ENCODE measurements at places on chromosomes 2 and 18. TPM values are rescaled to one million over a fixed set of nuclear protein-coding genes. Genes with fewer than 3 reads are reported as not detected.

- no peak for DNase-seq
Measured at GRCh38 chr2:309954-310510, 22.1 kb upstream of the ALKAL2 start.

DNA sequence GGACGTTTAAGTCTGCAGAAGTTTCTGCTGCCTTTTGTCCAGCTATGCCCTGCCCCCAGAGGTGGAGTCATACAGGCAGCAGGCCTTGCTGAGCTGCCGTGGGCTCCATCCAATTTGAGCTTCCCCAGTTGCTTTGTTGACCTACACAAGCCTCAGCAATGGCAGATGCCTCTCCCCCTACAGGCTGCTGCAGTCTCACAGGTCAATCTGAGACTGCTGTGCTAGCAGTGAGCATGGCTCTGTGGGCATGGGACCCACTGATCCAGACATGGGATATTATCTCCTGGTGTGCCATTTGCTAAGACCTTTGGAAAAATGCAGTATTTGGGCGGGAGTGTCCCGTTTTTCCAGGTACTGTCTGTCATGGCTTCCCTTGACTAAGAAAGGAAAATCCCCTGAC lies 726.0 kb downstream of the ERBB4 start:
- DNase-seq: no peak

DNA sequence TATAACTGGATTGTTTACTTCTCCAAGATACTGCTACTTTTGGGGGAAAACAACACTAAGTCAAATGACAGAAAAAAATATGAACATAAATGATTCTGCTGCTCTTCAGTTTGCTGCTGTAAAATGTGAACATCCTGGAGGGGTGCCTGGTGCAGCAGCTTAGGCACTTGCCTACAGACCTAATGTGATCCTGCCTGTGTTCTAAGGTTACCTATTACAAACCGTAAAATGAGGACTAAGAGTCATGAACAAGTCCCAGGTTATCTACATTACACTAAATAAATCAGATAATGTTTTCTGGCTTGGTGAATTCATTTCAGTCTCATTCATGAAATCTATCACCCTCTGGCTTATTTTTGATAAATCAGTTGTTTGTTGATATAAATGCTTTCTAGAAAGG lies 38.4 kb upstream of the ERCC3 start:
- DNase-seq: no peak

GRCh38 chr2:203820969-203821368 lies 46.6 kb upstream of the CTLA4 start:
- DNase-seq: no peak

- no peak for DNase-seq
Measured at GRCh38 chr2:128279786-128280157, 38.9 kb downstream of the HS6ST1 start.

DNA sequence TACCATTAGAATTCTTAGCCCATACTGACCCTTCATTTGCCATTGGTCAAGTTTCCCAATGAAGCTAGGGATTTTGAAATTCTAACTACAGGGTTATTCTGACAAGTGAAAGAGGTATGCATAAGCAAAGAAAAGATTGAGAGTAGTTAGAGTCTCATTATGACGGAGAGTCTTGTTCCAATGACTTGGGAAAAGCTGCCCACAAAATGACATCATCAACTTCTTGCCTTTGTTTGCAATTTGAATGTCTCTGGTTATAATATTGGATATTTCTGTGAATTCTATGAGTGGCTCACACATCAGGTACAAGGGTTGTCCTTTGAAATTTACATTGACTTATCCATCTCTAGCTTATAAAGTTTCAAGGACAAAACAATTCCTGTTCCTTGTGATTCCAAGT lies 772.2 kb downstream of the TRIB2 start:
- no peak for DNase-seq

GRCh38 chr18:321865-322467 lies 54.1 kb upstream of the THOC1 start:
- DNase-seq: no peak

- DNase-seq: no peak
Measured at GRCh38 chr2:70450641-70451250, 102.9 kb downstream of the TGFA start.

GRCh38 chr2:69307579-69308064 lies 79.4 kb downstream of the GFPT1 start:
- DNase-seq: no peak

DNA sequence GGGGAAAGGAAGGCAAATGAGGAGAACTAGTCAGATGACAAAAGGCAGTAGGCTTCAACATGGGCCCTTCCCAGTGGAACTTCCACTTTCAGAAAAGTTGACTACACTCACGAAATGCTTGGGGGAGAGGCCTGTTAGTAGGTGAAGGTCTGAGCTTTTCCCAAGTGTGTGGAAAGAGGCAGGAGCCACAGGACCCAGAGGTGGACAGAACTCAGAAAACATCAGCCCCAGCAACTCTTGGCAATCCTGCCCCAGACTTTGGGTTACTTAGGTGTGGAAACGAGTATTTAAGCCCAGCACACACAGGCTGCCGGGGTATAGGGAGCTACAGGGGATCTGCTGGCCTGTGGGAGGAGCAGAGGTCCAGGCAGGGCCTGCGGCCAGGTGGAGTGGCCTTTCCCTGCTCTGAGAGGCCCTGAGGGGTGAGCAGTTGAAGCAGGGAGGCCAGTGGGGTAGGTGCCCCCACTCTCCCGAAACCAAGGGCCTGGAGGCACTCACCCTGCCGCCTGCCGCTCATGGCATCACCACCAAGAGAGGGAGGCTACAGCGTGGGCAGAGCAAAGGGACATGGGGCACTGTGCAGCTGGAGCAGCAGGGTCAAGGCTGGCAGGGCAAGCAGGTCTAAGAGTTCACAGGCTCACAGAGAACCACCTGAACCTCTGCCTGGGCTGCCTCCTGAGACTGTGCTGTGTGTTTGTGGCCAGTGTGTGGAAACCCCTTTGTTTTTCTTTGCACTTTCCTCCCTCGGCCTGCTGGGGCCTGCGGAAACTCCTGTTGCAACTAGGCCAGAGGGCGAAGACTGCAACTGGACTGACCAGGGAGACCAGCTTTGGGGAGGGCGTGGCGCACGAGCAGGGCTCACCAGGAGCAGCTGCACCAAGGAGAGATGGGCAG lies 130.7 kb upstream of the SERTAD2 start:
- DNase-seq: no peak

- no peak for DNase-seq
Measured at GRCh38 chr18:43046322-43046721, 69.2 kb downstream of the RIT2 start.

DNA sequence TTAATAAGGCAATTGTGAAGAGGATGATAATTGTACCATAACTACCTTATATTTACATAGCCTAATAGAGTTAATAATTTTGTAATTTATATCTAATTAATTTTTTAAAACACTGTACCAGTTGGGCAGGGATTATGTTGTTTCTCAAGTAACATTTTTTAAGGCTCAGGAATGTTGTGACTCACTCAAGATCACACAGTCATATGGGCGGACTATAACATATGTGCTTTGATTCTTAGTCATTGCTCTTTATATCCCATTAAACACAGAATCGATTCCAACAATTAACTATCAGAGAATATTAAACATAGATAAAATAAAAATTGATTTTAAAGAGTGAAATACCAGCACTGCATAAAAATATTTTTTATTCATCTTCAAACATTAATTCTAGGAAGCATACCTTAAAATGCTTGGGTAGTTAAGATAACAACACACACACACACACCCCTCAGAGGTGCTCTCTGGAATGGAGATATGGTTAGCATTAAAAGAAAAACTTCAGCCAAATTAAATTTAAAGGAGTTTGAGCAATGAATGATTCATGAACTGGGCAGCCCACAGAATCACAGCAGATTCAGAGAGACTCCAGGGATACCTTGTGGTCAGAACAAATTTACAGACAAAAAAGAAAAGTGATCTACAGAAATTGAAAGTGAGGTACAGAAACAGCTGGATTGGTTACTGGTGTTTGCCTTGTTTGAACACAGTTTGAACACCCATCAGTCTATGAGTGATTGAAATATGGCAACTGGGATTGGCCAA lies 869.4 kb upstream of the ID2 start:
- no peak for DNase-seq

DNA sequence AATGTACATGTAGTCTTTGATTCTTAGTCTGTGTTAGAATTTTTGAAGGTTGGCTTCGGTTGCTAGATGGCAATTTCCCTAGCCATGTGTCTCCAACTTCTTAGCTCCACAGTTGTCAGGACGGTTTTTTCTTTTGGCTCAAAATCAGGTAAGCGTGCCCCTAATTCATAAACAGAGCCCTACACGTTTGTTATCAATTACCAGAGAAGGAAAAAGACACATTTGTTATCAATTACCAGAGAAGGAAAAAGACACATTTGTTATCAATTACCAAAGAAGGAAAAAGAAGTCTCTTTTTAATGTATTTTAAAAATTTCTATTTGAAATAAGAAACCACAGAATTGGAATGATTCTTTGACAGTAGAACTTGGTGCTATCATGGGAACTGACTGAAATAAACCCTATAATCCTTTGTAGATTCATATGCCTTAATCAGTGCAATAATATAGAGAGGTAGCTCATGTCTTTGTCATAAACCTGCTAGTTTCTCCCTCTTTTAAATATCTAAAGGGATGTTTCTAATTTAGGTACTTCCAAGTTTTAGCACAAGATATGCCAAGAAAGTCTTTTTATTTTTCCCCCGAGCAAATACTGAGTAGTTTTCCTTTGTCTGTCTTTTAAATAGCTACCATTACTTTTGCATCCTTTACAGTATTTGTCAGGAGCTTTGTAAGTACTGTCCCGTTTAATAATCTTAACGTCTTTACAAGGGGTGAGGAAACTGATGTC lies 35.9 kb downstream of the CAMKMT start:
- no peak for DNase-seq

DNA sequence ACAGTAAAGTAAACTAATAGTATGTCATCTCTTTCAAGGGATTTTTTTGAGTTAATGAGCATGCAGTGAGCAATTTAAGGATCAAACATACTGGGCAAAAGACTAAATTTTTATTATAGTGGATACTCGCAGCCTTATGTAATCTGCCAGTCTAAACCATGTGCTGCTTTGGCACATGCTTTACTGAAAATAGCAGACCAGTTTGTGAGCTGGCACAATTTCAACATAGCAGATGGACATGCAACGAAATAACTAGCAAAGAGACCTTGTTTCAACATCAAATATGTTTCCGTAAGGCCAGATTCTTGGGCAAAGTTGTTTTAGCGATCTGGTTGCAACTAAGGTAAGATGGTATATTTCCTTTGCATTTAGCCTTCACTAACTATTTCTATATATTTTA lies 807.3 kb downstream of the NR4A2 start:
- DNase-seq: no peak

DNA sequence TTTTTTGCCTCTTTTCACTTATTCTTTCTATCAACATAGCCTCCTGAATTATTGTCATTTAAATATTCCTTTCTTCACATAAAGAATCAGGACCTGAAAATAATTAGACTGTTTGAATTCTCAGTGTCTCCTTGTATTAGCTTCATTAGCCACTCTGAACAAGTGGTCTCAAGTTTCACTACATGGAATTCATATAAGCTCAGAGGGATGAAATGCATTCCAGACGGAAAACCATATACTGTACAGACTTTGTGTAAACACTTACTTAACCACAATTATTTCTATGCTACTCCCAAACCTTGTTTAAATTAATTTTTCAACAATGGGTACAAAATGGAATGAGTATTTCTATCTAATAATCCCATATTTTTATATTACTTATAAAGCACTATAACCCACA lies 53.4 kb downstream of the CHN1 start:
- DNase-seq: no peak

DNA sequence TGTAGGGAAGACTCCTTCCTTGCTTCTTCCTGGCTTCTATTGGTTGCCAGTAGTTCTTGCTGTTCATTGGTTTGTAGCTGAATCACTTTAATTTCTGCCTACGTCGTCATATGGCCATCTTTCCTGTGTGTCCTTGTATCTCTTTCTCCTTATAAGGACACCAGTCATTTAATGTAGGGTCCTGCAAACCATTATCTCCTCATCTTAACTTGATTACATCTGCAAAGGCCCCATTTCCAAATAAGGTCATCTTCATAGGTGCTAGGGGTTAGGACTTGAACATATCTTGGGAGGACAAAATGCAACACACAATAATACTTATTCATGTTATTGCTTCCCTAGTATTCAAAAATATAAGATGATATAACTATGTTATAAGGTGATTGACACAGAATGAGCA lies 95.5 kb upstream of the TTC27 start:
- no peak for DNase-seq

DNA sequence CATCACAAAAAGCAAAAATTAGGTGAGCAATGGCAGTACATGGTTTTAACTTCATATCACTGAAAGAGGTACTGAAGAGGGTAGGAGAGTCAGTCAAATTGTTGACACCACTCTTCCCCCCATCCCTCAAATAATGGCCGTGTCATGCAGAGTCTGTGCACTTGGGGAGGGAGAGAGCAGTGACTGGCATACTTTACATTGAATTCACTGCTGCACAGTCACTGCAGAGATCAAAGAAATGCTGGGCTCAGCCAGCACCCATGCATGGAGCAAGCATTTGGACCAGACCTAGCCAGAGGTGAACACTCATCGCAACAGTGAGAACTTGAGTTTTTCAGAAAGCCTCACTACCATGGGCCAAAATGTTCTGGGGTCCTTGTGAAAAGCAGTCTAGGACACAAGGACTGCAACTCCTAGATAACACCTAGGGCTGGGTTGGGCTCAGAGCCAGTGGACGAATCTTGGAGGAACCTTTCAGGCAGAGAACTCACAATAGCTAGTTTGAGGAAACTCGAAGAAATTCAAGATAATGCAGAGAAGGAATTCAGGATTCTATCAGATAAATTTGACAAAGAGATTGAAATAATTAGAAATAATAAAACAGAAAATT lies 112.9 kb downstream of the NR4A2 start:
- no peak for DNase-seq

DNA sequence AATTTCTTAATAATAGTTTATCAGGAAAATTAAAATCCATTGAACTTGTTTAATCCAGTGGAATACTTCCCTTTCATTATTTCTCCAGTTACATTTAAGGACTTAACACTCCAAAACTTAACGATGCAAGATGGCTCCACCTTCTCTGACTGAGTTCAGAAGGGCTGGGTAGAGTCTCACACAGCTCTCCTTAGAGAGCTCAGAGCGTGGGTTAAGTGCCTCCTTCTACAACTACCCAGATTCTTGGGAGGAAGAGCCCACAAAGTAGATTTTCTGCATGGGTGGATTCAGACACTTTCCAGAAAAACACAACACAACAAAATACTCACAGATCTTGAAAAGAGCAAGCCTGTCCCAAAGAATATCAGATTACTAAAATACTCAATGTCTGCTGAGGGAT lies 130.6 kb downstream of the THADA start:
- DNase-seq: no peak

GRCh38 chr18:24227977-24228666 lies 89.3 kb downstream of the CABYR start:
- DNase-seq: no peak

TEX44 gene
- total RNA-seq: not detected

TRIM43 gene
- not detected for total RNA-seq

RASGRP3 gene
- 3.5 TPM for total RNA-seq

CD302 gene
- total RNA-seq: 0.70 TPM

CCDC150 gene
- 7.9 TPM for total RNA-seq

CD226 gene
- total RNA-seq: 158 TPM
